ENCODE measurements at places on chromosomes 16 and 17. TPM values are rescaled to one million over a fixed set of nuclear protein-coding genes. Genes with fewer than 3 reads are reported as not detected.

Gene SCIMP
- total RNA-seq = not detected

Gene TBC1D3E
- total RNA-seq = 2.9 TPM

Gene CLEC3A
- not detected for total RNA-seq

Gene CSH1
- total RNA-seq = not detected

Gene CDH15
- not detected for total RNA-seq

Gene METTL22
- 28.2 TPM for total RNA-seq

Gene USP31
- 9.4 TPM for total RNA-seq

Gene HS3ST2
- total RNA-seq = not detected

Data from mesangial cell (primary cell).